ENCODE measurements at places on chromosomes 12 and 14.

- DNase-seq, result no peak
These were observed 3.4 kb upstream of the PPM1A start for GRCh38 chr14:60245380-60246177.

DNA sequence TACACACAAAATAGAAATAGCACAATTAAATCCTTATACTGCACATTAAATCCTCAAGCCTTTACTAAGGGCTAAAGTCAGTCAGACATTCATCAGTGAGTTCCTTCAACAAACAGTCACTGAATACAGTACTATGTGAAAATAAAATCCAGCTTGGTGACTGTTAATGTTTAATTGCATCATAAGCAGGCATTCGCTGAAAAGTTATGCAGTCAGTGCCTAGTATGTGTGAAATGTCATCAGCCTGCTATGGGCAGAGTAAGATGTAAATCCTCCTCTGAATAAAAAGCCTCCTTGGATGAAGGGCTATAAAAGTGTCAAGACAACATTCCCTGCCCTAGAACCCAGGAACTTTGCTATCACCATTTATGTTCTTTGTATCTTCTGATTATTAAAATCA is 116.4 kb downstream of the PRICKLE1 start:
- no peak for DNase-seq

GRCh38 chr14:68707482-68707881 is 85.4 kb downstream of the ZFP36L1 start:
- DNase-seq, result no peak

- DNase-seq, result no peak
These were observed 115.4 kb downstream of the SINHCAF start for GRCh38 chr12:31210541-31210940.

- no peak for DNase-seq
These were observed 28.1 kb upstream of the TTC7B start for GRCh38 chr14:90844321-90844720.

DNA sequence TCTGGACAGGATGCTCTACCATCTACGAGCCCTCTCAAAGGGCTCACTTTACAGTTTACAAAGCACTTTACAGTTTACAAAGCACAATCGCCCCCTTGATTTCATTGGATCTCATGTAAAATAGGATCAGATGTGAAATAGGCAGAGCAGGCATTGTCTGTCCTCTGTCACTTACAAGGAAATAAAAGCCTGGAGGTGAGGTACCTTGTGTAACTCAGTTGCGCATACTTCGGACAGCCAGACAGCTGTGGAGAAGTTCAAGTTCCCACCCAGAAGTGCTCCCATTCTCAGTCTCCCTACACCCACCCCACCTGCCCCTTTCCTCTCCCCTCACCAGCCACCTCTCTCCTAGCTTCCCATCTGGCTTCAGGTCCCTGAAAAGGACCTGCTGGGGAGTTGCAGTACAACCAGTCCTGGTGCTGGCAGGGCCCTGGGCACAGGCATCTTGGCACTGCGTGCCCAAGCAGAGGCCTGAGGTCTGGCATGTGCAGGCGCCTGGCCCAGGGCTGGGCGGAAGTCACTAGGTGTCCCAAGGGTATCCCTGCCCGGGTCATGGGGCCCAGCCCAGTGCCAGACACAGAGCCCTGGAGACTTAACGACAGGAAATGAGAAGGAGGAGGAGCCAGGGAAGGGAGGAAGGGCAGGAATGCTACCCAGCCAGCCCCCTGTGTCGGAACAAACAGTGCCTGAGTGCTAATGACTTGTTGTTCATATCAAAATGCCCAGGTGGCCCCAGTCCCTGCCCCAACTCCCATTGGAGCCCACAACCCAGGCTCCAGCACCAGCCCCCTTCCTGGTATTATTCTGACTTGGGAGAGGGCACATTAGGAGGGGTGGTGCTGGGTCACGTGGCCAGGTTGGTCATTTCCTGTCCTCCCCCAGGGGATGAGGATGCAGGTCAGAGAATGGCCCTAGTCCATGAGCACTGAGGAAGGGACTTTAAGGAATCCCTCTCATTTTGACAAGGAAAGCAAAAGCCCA is 5.4 kb downstream of the RAPGEF3 start:
- no peak for DNase-seq

GRCh38 chr14:31578266-31578665 is 17.1 kb downstream of the NUBPL start:
- no peak for DNase-seq

DNA sequence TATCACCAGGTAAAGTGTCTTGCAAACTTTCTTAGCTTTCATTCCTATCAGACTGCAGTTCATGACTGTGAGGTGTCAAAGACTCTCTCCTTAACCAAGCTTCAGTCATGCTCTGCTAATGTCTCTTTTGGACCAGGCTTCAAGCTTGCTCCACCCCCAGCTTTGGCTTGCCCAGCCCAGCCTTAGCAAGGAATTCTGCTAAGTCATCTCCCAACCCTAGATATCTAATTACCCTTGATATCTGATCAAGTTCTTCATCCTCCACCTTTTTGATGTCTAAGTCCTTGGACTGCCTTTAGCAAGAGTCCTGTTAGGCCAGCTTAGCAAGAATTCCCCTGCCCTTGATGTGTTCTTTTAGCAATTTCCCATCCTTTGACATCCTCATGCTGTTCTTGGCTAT is 108.9 kb upstream of the FGD4 start:
- DNase-seq, result no peak

DNA sequence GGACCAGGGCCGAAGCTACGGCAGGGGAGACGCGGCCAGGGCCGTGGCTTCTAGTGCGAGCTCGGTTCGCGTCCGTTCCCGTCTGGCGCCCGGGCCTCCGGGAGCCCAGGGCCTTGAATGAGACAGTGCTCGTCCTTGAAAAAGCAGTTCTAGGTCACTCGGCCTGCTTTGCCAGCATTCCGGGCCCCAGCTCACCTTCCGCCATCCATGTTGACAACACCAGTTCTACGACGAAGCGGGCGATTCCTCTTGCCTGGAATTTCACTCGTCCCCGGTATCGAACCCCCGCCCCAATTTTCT is 4.5 kb downstream of the OR10AD1 start:
- DNase-seq, result no peak

GRCh38 chr12:19575337-19576243 is 136.3 kb downstream of the AEBP2 start:
- peak; percentile 56 for DNase-seq

- DNase-seq, result peak; percentile 59
These were observed 66.3 kb downstream of the OTX2 start for GRCh38 chr14:56744016-56744415.

GRCh38 chr14:90345239-90345557 is 13.5 kb upstream of the NRDE2 start:
- no peak for DNase-seq

GRCh38 chr12:101939856-101940265 is 62.5 kb downstream of the DRAM1 start:
- DNase-seq, result peak; percentile 36

GRCh38 chr12:30482650-30483049 is 213.0 kb downstream of the IPO8 start:
- no peak for DNase-seq

DNA sequence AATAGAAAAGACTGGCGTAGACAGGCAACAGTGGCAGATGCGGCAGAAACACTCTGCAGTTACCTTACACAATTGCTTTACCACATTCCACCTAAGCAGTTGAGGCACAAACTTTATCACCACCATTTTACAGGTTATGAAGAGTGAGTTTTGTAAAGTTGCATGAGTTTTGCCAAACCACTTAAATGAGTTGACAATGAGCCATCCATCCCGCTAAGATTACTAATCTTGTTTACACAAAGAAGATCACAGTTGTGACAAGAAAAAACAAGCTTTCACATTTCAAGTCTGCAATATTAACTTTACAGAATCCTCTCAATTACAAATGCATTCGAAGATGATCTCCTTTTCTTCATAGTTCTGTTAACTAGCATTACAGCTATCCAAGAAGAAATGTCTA is 1.8 kb downstream of the TMCC3 start:
- DNase-seq, result no peak

GRCh38 chr12:116444590-116444943 is 114.6 kb upstream of the MAP1LC3B2 start:
- no peak for DNase-seq

DNA sequence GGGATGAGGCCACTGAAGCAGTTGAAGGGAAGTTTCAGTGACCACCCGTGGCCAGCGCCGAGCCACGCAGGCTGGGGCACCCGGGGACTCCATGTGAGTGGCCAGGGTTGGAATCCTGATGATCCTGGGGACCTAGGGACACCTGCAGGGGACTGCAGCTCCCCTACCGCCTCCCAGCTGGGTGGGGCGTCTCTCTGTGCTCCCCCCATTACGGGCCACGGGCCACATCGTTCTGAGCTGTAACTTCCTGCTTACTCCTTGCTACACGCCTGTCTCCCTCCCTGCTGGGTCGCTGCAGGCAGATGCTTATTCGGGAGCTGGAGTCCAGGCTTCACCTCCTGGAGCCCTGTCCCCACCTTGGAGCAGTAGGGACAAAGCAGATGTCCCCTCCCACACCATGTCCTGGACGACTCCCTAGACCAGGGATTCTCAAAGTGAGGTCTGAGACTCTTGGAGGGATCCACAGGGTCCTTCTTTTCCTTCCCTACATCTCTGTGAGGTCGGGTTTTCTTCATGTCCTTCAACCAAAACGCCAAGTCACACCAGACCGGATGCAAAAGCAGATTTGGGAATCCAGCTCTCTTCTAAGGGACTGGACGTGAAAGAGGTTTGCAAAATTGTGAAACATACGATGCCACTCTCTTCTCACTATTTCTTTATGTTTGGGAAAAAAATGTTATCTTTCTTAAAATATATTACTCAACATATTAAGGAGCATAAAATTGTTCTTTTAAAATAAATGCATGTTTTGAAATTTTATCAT is 85.9 kb upstream of the NCOR2 start:
- no peak for DNase-seq

DNA sequence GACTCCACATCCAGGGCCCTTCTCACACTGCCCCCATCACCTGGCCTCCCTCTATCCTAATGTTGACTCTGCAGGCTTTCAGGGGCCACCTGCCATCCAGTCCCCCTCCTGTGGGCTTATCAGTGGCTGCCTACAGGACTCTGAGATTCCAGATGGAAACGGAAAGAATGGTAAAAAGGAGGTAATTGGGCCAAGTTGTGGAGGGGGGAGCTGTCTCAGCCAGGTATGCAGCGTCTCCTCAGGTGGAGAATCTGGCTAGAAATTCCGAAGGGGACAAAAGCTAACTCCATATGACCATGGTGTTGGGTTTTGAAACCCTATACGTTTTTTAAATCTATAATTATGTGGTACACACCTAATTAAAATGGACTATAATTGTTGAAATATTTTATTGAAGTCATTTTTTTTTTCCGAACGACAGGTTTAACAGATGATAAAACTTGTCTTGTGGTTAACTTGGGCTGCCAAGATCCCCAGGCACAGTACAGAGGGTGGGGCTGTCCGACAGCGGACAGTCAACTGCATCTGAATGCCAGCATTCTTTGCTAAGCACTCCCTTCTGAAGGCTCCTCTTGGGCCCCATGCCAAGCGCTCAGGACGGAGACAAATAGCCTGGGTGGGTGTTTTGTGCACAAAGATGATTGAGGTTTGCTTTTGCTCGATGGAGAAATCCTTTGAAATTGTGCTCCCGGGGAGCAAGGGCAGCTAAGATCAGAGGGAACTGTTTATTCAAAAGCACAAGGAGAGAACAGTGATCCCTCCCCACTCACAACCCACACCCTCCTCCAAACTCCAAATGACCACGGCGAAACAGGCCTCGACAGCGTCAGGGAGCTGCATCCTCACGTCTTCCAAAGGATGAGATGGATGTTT is 365.6 kb downstream of the BCL11B start:
- DNase-seq, result peak; percentile 71

DNA sequence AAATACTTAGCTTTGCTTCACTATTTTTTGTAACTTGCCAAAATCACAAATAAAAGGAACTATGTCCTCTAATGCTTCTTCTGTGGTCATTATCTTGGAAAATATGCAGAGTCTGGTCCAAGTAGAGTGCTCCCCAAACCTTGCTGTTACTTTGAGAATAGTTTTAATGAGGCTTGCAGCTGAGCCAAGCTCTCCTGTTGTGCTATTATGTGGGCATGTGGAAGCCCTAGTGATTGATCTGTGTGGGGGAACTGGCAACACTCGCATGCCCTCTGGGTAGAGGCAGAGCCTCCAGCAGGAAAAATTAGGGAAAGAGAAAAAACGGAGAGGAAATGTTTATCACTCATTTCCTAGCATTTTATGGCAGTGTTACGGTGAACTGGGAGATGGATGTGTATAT is 473.1 kb downstream of the EGLN3 start:
- DNase-seq, result no peak

- peak; percentile 2 for DNase-seq
These were observed 2.3 kb downstream of the ETV6 start for GRCh38 chr12:11651785-11652184.

DNA sequence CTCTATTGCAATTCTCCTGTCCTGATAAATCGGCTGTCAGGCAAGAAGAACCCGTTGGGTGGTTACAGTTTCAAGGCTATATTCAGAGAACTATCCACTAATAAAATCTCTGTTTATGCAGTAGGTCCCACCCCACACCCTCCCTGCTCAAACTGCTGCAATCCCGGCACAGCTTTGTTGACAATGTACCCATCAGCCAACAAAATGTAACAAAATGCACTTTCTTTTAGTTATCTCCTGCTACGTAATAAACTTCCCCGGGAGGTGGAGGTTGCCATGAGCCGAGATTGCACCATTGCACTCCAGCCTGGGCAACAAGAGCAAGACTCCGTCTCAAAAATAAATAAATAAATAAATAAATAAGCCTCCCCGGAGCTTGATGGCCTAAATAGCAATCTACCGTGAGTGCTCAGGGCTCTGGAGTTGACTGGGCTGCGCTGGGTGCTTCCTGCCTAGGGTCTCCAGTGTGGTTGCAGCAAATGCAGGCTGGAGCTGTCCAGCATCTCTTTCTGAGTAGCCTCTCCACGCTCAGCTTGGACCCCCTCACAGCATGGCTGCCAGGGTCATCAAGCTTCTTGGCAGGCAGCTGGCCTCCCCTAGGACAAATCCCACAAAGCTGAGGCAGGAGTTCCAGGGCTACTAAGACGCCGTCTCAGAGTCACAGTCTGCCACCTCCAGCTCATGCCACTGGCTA is 43.2 kb upstream of the FBRSL1 start:
- no peak for DNase-seq

DNA sequence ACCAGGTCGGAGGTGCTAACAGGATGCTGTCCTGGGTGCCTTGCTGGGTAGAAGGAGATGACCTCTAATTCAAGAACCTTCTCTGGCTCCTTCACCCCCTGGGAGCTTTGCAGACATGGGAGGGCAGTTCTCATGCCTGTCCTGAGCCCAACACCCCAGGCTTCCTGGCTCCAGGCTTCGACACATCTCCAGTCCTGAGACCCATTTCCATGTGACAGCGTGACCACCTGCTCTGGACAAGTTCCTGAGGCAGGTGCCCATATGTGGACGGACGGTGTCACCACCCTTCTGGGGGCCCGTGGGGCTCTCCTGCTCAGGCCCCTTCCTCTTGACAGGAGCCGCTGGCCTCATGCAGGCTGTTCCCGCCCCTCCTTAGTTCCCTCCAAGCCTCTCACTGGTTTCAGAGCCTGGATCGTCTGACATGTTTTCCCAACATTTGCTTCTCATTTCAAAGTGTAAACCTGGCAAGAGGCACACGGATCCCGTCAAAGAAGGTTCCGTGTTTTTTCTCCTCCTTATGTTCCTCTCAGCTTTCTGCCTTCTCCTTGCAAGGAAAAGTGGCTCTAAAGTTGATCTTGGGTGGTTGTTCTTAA is 291.9 kb upstream of the RTL1 start:
- no peak for DNase-seq

- DNase-seq, result no peak
These were observed 476.3 kb downstream of the LRIG3 start for GRCh38 chr12:58443981-58444371.

All from NCI-H748 treated with DMSO at 0.1 percent for 48 hours (cell line).